RPMI8226 (cell line): ENCODE measurements at places on chromosomes 3 and 15.

DNA sequence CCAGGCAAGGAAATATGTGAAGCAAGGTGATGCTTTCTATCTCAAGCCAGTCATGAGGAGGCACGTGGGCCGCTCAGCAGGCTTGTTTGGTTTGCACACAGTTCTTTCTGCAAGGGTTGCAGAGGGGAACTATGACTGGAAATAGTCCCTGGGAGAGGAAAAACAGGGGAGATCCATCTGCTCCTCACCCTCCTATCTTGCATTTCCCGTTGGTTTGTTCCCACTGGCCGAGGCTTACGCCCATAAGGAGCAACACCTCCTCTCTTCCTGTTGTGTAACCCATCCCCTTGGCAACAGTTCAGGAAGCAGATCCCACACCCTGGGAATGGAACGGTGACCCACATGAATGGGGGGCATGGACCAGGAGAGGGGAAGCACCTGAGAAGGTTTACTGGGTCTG lies 72.1 kb upstream of the MAGI1 start:
- DNase-seq = no peak

GRCh38 chr3:184604615-184605290 lies 43.2 kb downstream of the EPHB3 start:
- DNase-seq = no peak

DNA sequence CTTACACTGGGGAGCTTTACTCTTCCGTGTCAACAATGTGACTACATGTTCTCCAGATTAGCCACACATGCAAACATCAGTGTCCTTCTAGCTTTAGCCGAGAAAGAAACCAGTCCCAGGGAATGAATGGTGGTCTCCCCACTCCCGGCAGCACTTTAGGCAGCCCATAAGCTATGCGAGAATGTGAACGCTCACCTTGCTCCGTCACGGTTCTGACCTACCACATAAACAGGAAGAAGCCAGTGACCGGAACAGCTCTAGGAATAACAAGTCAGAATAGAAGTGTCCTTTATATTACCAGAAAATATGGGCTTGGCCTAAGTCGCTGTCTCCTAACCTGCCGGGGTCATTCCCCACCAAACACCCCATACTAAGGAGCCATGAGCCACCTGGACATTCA lies 98.0 kb upstream of the ABHD17C start:
- no peak for DNase-seq

- DNase-seq = peak; percentile 51
These were observed 8.5 kb upstream of the FGD5 start for GRCh38 chr3:14810070-14810791.

DNA sequence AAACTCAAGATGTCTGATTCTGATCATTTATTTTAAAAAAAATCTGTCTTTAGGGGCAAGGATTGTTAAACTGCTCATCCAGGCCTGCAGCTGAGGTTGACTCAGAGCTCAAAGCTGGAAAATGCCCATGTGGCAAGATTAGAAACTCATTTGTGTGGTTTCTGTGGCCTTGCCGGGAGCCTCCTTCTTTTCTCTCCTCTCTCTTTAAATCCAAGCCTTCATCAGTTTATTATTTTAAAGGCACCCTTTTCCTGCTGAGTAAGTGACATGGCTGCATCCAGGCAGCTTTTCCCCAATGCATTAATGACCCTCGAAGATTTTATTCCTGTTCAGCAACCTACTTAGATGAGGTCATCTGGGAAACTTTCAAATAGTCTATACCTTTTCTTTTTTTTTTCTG lies 221.3 kb upstream of the CDIN1 start:
- DNase-seq = no peak

DNA sequence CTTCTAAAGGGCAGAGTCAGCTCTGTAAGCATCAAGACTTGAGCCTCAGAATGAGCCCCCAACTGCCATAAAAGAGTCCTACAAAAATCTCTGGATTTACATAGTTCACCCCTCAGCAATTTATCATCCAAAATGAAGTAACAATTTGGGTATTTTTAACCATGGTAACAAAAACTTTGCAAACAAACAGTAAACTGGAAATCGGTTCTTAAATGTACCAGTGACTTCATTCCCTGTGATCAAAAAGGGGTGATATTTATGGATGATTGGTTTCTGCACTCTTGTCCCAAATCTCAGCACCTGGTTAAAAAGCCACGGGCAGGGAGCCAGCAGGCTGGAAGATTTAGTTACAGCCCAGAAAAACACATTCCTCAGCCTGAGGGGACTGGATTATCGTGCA lies 73.6 kb downstream of the TFG start:
- DNase-seq = no peak

- DNase-seq = no peak
These were observed 24.2 kb downstream of the LOXL1 start for GRCh38 chr15:73950479-73950830.

GRCh38 chr3:60598671-60599070 lies 652.6 kb downstream of the FHIT start:
- DNase-seq = no peak

GRCh38 chr3:14921034-14921616 lies 26.3 kb upstream of the NR2C2 start:
- peak; percentile 93 for DNase-seq

GRCh38 chr3:126941721-126942270 lies 41.1 kb upstream of the PLXNA1 start:
- no peak for DNase-seq

- no peak for DNase-seq
These were observed 143.6 kb upstream of the BHLHE40 start for GRCh38 chr3:4835616-4836043.

DNA sequence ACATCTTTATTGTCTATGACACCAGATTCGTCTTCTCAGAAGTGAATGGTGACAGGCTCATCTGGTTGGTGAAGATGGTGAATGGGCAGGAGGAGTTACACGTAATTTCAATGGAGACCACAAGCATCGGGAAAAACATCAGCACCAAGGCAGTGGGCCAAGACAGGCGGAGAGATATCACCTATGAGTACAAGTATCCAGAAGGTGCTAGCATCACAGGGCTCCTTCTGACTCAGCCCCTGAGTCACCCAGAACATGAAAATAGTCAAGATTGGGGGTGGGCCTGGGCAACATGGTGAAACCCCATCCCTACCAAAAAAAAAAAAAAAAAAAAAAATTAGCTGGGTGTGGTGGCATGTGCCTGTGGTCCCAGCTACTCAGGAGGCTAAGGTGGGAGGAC lies 32.6 kb downstream of the TGM4 start:
- no peak for DNase-seq

- no peak for DNase-seq
These were observed 16.8 kb downstream of the EPHA6 start for GRCh38 chr3:96831175-96831574.

DNA sequence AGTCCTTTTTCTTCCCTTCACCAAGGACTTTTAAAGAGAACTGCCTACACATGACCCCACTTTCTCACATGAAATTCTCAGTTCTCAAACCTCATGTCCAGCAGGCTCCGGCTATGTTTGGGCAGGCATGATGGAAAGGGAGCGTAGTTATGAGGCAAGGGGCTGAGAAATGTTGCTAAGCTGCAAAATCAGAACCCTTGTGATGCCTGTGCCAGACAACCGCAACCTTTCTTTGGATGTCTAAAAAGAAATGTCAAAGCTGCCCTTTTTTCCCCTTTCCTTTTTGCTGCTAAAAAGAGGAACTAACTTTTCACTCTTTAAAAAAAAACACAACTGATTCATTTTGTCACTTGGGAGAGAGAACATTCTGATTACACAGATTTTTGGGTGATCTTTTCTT lies 19.2 kb downstream of the GNB4 start:
- peak; percentile 94 for DNase-seq

DNA sequence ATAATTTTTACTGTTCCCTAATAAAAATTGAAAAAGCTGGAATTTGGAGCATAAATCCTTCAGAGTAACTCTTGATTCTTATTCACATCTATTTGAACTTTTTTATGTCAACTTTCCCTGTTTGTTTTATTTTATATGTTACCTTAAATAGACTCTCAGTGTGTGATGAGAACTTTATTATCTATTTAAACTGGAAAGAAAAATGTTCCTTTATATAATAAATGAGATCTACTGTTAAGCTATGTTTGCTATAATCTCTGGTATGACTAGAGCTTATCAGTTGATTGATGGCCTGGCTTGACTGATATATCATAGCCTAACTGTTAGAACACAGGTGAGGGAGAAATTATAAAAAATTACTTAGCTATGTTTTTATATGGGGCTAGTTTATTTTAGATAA lies 330.6 kb upstream of the EPHA6 start:
- DNase-seq = no peak

DNA sequence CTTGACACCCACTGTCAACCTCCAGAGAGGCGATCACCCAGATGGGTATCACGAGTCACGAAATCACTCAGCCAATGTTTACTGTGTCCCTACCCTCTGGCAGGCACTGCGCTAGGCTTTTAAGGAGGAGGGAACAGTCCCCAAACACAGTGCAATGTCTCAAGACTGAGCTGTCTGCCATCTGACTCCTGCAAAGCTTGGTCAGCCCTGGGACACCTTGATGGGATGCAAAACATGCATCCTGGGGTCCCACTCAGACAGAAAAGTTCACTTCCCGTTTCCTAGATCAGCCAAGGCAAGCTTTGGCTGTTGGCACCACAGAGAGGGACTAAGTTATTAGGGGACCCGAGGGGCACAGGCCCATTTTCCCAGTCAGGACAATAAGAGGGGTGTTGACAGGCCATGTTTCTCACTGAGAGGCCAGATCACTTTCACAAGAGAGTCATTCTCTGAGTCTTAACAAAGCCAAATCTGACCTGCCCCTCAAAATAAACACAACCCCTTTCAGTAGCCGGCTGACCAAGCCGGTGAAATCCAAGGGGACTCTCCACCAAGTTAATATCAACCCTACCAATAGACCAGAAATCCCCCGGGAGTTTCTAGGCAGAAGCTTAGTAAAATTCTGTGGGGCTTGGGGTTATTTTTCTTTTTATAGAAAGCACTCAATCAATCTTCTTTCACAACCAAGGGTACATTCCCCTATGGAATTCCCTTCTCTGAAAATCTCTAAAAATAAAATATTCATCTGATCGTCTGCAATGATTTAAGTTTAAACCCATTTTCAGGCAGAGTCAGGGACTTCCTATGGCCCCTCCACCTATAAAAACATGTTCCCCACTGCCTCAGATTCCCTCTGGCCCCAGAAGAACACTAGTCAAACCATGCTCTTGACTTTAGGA lies 3.5 kb downstream of the RFTN1 start:
- no peak for DNase-seq

GRCh38 chr3:116340680-116341216 lies 104.5 kb downstream of the LSAMP start:
- DNase-seq = no peak

- DNase-seq = no peak
These were observed 21.6 kb downstream of the MCTP2 start for GRCh38 chr15:94252906-94253491.

DNA sequence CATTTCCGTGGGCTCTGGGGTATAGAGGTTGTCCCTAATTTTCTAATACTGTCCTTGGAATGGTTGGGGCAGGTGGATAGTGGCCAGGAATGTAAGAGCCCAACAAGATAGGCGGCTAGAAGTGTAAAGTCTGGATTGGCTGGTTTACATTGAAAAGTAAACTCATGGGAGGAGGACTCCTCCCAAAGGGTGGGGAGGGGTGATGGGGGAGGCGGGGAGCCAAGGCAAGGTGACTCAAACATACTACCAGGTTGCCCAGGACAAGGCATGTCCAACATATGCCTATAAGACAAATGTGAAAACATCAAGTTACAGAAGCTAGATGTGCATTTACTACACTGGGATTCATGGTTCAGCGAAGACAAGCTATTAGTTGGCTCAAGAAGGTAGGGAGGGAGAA lies 14.3 kb upstream of the SAMMSON start:
- no peak for DNase-seq

DNA sequence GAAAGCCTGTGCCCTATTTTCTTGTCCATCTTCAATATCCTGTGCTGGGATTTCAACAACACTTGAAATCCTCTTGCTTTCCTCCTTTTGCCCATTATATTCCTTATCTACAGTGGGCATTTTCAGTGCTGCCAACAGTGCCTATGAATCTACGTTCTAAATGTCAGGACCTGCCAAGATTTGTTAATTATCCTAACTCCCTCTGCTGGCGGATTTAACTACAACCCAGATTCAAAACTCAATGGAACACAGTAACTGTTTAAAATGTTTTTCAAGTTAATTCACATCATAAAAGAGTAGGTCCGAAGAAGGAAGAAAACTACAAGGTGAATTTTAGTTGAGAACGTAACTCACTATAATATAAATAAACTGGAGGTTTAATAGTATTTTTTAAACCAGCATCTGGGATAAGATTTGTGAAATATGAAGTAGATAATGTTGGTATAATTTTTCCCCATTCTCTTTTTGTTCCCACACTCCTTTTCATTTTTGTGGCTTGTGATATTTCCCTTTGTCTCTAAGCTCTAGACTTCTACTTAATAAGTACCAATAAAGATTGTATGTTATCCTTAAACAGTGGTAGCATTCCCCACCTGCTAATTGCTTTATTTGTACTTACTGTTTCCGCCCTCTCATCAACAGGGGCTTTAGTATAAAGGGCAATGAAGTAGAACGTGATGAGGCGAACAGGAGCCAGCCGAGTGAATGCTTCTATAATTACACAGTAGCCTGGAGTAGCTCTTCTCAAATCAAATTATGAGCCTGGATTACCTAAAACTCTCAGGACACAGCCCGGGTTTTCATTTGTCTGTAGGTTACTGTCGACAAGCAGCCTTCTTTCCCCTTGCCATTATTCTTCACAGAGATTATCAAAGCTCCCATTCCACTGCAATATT lies 302.5 kb upstream of the ATP11B start:
- DNase-seq = peak; percentile 66
